ENCODE measurements at places on chromosomes 16 and 17. TPM values are rescaled to one million over a fixed set of nuclear protein-coding genes. Genes with fewer than 3 reads are reported as not detected.

HBQ1 gene
- 6.5 TPM for total RNA-seq

MT1M gene
- 1.5 TPM for total RNA-seq

CCL16 gene
- total RNA-seq: not detected

NLRC5 gene
- 13.5 TPM for total RNA-seq

KRTAP3-2 gene
- not detected for total RNA-seq

NDRG4 gene
- 8.5 TPM for total RNA-seq

CA5A gene
- not detected for total RNA-seq

KRT39 gene
- 0.18 TPM for total RNA-seq

PITPNM3 gene
- total RNA-seq: 11.7 TPM

EPOP gene
- total RNA-seq: 0.70 TPM

PRAC1 gene
- total RNA-seq: not detected

TMEM238L gene
- total RNA-seq: 5.0 TPM

FBXO39 gene
- not detected for total RNA-seq

CCL4L2 gene
- total RNA-seq: 9.3 TPM

ARL5C gene
- total RNA-seq: not detected

DNASE1L2 gene
- 1.3 TPM for total RNA-seq

HEATR9 gene
- not detected for total RNA-seq

MPP2 gene
- 4.6 TPM for total RNA-seq

FOXF1 gene
- 0.29 TPM for total RNA-seq

INO80E gene
- total RNA-seq: 37.4 TPM

TMED6 gene
- 1.9 TPM for total RNA-seq

OR3A3 gene
- not detected for total RNA-seq

PABPN1L gene
- not detected for total RNA-seq

GJD3 gene
- 0.88 TPM for total RNA-seq

RNU2-1 gene
- not detected for total RNA-seq

C16orf54 gene
- total RNA-seq: 1.4 TPM

C16orf74 gene
- 5.5 TPM for total RNA-seq

ARHGAP44 gene
- 7.9 TPM for total RNA-seq

CEP295NL gene
- total RNA-seq: 8.1 TPM

NGFR gene
- 12.1 TPM for total RNA-seq

SLC16A5 gene
- 62.5 TPM for total RNA-seq

RNF135 gene
- 13.8 TPM for total RNA-seq

PPM1D gene
- 15.7 TPM for total RNA-seq

EVPLL gene
- 1.9 TPM for total RNA-seq

RNF43 gene
- total RNA-seq: 14.8 TPM

NCBP3 gene
- 32.3 TPM for total RNA-seq

TBX2 gene
- 103 TPM for total RNA-seq

KCNH6 gene
- 2.1 TPM for total RNA-seq

NTN1 gene
- total RNA-seq: 11.3 TPM

HYDIN gene
- total RNA-seq: 17.9 TPM

PEX12 gene
- total RNA-seq: 5.0 TPM

DRC3 gene
- total RNA-seq: 12.6 TPM

HSD17B1 gene
- 2.3 TPM for total RNA-seq

SLFN11 gene
- 16.3 TPM for total RNA-seq

SAT2 gene
- total RNA-seq: 56.3 TPM

HOXB2 gene
- total RNA-seq: 39.4 TPM

TNFSF13 gene
- total RNA-seq: 10.2 TPM

LGALS9C gene
- not detected for total RNA-seq

HCRT gene
- not detected for total RNA-seq

HIC1 gene
- 97.9 TPM for total RNA-seq

CSF3 gene
- not detected for total RNA-seq
